ENCODE measurements at places on chromosomes 6 and 20.

GRCh38 chr6:43773050-43773979 is 3.3 kb downstream of the VEGFA start:
- peak; percentile 51 for DNase-seq

DNA sequence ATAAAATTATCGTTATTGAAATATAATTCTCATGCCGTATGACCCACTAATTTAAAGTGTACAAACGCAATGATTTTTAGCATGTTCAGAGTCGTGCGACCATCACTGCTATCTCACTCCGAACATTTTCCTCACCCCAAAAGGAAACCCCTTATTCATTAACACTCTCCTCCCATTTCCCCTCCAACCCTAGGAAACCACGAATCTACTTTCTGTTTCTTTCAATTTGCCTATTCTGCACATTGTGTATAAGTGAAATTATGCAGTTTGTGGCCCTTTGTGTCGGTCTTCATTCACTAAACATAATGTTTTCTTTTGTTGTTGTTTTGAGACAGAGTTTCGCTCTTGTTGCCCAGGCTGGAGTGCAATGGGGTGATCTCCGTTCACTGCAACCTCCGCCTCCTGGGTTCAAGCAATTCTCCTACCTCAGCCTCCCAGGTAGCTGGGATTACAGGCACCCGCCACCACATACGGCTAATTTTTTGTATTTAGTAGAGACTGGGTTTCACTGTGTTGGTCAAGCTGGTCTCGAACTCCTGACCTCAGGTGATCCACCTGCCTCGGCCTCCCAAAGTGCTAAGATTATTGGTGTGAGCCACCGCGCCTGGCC is 99.7 kb upstream of the ZNF217 start:
- peak; percentile 36 for DNase-seq

DNA sequence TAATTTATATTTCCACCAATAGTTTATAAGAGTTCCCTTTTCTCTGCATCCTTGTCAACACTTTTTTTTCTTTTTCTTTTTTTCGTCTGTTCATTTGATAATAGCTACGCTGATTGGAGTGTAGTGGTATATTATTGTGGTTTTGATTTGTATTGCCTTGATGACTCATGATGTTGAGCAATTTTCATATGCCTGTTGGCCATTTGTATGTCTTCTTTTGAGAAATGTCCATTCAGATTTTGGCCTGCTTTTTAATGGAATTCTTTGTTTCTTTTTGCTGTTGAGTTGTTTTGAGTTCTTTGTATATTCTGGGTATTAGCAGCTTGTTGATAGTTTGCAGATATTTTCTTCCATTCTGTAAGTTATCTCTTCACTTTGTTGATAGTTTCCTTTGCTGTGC is 773.4 kb downstream of the KIF16B start:
- no peak for DNase-seq

- DNase-seq: no peak
These were observed 1.5 kb upstream of the SIRPB1 start for GRCh38 chr20:1621316-1621715.

DNA sequence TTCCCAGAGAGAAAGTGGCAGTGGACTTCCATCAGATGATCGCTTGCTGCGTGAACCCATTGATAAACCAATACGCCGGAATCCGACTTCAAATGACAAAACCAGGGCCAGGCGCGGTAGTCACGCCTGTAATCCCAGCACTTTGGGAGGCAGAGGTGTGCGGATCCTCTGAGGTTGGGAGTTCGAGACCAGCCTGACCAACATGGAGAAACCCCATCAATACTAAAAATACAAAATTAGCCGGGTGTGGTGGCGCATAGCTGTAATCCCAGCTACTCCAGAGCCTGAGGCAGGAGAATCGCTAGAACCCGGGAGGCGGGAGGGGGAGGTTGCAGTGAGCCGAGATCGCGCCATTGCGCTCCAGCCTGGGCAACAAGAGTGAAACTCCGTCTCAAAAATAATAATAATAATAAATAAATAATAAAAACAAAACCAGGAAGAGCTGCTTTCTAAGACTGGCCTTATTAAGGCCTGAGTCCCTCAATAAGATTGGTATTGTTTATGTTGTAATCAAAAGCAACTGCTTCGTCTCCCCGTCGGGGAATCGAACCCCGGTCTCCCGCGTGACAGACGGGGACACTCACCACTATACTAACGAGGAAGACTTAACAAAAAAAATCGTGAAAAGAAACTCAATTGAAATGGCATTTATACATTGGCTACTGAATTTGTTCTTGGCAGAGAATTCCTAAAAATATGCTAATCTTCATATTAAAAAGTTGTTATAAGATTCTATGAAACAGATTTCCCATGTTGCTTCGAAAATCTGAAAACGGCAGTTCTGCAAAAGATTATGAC is 110.2 kb upstream of the ZNF184 start:
- DNase-seq: no peak

DNA sequence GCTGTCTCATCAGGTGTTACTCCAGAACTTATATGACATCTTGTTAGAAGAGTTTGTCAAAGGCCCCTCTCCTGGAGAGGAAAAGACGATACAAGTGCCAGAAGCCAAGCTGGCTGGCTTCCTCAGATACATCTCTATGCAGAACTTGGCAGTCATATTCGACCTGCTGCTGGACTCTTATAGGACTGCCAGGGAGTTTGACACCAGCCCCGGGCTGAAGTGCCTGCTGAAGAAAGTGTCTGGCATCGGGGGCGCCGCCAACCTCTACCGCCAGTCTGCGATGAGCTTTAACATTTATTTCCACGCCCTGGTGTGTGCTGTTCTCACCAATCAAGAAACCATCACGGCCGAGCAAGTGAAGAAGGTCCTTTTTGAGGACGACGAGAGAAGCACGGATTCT is 43.7 kb upstream of the SMIM28 start:
- DNase-seq: no peak

GRCh38 chr6:154928325-154928922 is 66.7 kb upstream of the TIAM2 start:
- DNase-seq: peak; percentile 72

- no peak for DNase-seq
These were observed 12.3 kb upstream of the FAM110A start for GRCh38 chr20:821046-821730.

DNA sequence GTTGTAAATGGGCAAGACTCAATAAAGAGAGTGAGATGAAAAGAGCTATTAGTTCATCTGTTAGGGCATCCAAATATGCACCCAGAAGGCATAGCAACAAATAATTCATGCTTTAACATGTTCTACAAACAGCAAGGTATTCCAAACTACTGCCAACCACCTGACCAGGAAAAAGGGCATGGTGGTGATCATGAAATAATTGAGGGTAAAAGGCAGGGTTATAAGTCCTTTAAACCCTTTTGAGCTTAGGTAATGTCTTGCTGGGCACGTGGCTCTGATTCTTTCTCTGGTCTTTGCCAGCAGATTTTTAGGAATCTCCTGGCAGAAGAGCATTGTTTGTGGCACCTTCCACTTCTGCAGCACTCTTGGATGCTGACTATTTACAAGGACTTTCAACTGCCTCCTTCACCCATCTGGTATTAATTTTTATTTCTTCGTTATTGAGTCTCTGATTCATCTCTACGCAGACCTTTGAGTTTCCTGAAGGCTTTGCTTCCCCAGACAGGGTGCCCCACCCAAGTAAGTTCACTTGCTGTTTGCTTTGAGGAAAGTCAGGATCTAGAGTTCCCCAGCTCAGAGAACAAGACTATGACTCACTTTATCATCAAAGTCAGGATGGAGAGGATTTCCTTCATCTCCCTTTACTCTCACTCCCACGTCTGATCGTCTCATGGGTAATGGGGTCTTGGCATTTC is 83.4 kb upstream of the NEDD9 start:
- peak; percentile 81 for DNase-seq

DNA sequence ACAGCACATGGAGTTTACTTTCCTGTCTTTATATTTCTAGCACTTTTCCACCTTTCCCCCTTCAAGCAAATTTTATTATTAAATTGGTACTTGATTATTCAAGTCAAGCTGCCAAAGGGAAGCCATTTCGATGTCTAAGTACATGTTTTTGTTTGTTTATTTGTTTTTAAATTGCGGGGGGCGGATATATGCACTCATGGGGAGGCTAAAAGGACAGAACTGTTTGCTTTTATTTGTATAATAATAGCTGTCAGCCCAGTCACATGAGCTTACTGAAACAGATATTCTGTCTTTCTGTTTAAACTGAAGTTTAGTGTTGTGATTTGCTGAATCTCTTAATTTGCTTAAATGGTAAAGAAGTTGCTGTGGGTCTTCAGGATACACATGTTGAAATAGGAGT is 49.6 kb upstream of the PLCG1 start:
- no peak for DNase-seq

DNA sequence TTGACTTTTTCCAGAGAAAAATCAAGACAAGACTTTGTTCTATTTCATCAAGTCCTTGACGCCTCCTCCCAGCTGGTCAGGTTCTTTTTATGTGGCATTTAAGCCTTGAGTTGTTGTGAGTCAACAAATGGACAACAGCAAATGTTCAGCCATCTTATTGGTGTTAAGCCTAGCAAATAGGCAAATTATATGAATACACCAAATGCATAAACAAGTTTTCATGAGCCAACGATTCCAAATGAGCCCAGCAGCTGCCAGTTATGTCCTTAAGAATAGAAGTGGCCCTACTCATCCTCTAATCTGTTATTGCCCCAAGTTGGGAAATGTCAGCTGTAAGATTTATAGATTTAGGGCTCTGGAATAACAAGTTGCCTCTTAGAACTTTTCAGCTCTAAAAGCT is 312.0 kb downstream of the SOX4 start:
- DNase-seq: no peak

GRCh38 chr20:32463642-32464400 is 105.7 kb downstream of the ASXL1 start:
- no peak for DNase-seq

DNA sequence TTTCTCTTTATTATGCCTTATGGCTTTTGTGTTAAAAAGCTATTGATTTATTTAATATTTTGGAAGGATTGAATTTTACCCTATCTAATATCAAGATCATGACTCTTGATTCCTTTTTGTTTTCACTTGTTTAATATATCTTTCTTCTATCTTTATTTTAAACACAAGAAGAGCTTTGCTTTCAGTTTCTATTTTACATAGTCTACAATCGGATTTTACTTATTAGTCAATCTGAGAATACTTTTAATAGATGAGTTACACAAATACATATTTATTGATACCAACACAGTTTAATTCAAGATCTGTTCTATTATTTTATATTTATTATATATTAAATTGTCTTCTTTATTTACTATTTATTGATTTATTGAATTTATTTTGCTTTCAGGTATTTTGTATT is 218.8 kb downstream of the ESR1 start:
- peak; percentile 54 for DNase-seq

DNA sequence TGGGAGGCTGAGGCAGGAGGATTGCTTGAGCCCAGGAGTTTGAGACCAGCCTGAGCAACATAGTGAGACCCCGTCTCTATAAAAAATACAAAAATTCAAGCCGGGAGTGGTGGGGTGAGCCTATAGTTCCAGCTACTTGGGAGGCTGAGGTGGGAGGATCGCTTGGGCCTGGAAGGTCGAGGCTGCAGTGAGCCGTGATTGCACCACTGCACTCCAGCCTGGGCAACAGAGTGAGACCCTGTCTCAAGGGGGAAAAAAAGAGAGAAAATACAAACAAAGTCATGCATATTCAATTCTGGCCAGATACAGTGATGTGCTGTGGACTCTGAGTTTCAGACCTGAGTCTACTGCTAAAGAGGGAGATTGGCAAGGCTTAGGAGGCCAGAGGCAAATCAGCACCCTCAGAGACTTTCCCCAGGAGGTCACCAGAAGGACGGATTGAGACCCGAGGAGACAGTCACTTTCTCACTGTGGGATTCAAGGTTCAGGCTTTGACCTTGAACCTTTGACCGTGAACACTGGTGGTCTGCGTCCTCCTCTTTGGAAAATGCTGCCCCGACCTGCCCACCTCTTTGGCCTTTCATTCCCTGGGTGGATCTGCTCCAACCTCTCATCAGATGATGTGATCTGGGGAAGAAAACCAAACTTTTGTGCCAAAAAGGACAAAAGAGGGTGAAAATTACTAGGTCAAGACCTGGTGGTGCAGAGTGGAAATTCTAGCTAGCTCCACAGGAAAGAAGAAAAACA is 31.2 kb downstream of the TGM2 start:
- no peak for DNase-seq

DNA sequence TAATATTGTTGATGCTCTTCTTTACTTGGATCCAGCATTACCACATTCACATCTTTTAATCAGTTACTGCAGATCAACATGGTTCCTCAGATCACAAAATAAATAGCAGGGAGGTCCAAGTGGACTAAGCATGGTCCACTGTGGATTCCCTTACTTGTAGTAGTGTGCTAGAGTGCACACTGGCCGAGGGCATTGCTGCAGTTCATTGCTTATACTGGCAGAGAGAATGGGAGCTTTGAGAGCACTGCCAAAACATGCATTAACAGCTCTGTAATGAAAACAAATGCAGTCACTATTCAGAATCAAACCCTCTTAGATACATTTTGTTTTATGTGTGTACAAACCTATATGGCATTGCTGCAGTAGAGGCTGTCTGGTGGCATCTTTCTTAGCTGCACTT is 471.5 kb downstream of the CD109 start:
- no peak for DNase-seq

DNA sequence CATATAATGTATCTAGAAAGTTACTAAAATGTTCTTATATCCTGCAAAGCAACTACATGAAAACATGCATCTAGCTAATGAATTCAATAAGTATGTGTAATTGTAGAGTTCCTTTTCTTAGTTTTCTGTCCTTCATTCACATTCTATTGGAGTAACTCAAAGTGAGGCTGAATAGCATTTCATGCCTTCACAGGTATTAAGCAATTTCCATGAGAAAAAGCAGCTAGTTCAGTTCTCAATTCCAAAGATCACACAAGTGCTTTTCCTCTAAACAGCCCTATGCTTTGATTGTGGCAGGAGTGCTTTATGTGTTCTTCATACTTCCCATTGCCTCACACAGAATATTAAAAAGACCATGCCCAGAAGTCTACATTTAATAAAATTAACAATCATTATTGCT is 274.9 kb downstream of the RFPL4B start:
- no peak for DNase-seq

GRCh38 chr6:96465321-96465903 is 56.2 kb upstream of the UFL1 start:
- DNase-seq: no peak

- DNase-seq: no peak
These were observed 51.3 kb downstream of the GCLC start for GRCh38 chr6:53493635-53494025.

DNA sequence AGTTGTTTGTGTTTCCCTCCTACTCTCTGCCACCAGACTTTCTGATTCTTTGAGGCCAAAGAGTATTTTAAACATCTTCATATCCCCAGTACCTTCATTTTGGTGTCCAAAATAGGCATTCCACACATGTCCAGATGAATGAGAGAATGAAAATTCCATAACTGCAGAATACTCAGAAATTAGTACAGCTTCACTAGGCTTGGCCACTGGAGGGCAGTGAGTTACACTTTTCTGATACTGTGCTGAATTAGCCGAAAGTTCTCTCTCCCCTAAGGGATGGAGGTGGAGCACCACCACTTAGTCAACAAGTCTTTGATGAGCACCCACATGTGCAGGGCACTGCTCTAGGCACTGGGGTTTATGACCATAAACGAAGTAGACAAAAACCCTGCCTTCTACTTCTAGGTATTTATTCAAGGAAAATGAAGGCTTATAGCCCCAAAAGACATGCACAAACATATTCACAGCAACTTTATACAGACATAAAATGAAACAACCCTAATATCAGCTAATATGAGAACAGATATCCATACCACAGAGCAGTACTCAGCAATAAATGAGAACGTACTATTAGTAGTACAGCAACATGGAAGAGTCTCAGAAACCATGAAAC is 46.1 kb upstream of the TMEM217 start:
- DNase-seq: peak; percentile 31

All from inflammatory macrophage treated with lipopolysaccharide for 4 hours (primary cell).